GM18507 (cell line): ENCODE measurements at places on chromosomes 7 and 10.

- no peak for DNase-seq
Measured at GRCh38 chr7:69947998-69948397, 349.7 kb downstream of the AUTS2 start.

- no peak for DNase-seq
Measured at GRCh38 chr7:117640465-117640864, 160.6 kb downstream of the CFTR start.

DNA sequence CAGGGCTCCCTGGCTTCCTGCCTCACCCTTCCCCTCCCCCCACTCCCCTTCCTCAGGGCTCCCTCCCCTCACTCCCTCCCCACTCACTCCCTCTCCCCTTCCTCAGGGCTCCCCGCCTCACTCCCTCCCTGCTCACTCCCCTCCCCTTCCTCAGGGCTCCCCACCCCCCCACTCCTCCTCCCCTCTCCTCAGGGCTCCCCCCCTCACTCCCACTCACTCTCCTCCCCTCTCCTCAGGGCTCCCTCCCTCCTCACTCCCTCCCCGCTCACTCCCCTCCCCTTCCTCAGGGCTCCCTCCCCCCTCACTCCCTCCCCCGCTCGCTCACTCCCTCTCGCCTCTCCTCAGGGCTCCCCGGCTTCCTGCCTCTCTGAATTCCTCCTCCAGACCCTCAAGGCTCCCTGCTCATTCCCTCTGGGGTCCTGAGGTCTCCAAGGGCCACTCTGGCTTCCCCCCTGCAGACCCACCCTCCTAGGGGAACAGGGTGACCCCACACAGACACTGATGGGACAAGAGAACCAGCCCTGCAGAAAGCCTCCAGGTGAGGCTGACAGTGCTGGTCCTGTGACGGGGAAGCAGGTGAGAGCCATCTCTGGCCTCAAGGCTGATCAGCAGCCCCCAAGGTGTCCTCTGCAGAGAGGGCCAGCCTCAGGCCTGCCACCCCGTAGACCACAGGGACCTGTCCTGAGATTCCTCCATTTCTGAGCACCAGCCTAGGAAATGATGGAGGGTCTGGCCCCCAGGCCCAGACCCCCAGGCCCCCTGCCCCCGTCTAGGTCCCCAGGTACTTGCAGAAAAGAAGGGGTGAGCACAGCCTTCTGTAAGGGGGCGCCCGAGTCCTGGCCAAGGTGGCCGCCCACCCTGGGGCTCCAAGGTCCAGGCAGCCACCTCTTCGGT lies 47.2 kb downstream of the PWWP2B start:
- DNase-seq, result no peak

GRCh38 chr10:127535802-127536515 lies 13.2 kb upstream of the NPS start:
- no peak for DNase-seq
